T-cell (primary cell): ENCODE measurements at places on chromosomes 6 and 20. TPM values are rescaled to one million over a fixed set of nuclear protein-coding genes. Genes with fewer than 3 reads are reported as not detected.
A peak's percentile ranks its signal among the peaks of the same experiment; 100 is the strongest.

ANKRD66 gene
- total RNA-seq = not detected

DNA sequence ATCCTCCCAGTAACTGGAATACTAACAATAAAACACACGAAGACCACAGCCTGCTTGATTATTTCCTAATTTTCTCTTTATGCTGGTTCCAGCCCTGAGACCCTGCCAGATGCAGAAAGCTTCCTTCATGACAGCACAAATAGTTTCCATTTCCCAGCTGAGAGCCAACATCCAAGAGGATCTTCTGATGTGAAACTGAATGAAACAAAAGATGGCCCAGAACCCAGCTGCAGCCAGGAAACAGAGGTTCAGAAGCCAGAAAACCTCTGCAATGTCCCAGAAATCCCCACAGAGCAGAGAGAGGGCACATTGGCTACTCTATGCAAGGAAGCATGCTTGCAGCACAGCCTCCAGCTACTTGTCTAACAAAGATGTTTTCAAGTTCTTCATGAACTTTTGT is 61.8 kb upstream of the PLEKHG1 start:
- DNase-seq = no peak
- peaks cover 4% of the 10 kb centered on the region for H3K27me3 ChIP-seq
- H3K27ac ChIP-seq = no peak overlapping the region
- no peak overlapping the region for H3K4me3 ChIP-seq
- no peaks in the 10 kb centered on the region for H3K4me1 ChIP-seq

GRCh38 chr6:50077385-50077784 is 27.7 kb upstream of the DEFB112 start:
- no peak overlapping the region for H3K4me3 ChIP-seq
- DNase-seq = no peak
- H3K36me3 ChIP-seq = no peaks in the 10 kb centered on the region
- H3K4me1 ChIP-seq = no peaks in the 10 kb centered on the region
- no peak overlapping the region for H3K27ac ChIP-seq
- H3K27me3 ChIP-seq = no peaks in the 10 kb centered on the region

VGLL2 gene
- total RNA-seq = not detected

SAMD5 gene
- not detected for total RNA-seq

- H3K4me1 ChIP-seq = no peaks in the 10 kb centered on the region
- no peak for DNase-seq
- no peak overlapping the region for H3K4me3 ChIP-seq
- H3K36me3 ChIP-seq = no peaks in the 10 kb centered on the region
- peaks cover 18% of the 10 kb centered on the region for H3K27me3 ChIP-seq
Observed at GRCh38 chr6:1039746-1040145, 272.2 kb upstream of the FOXQ1 start.

DNA sequence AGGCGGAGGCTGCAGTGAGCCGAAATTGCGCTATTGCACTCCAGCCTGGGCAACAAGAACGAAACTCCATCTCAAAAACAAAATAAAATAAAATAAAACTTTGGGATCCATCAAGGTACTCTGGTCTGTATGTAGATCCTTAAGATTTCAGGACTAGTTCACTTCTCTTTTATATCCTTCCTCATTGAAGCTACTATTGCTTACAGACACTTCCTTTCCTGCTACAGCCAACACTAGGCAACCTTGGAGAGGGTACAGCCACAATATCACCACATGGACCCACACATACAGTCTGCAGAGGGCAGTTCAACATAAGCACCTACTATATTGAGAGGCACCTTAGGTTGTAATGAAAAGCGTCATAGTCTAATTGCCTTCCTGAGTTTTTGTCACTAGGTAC is 113.3 kb downstream of the ATXN1 start:
- no peak overlapping the region for H3K27ac ChIP-seq
- peaks cover 19% of the 10 kb centered on the region for H3K4me1 ChIP-seq
- no peak for DNase-seq
- no peaks in the 10 kb centered on the region for H3K27me3 ChIP-seq
- H3K36me3 ChIP-seq = peaks cover 12% of the 10 kb centered on the region

GRCh38 chr20:20411402-20411801 is 43.5 kb downstream of the INSM1 start:
- no peak overlapping the region for H3K27ac ChIP-seq
- no peaks in the 10 kb centered on the region for H3K4me1 ChIP-seq
- no peak for DNase-seq
- peaks cover 3% of the 10 kb centered on the region for H3K36me3 ChIP-seq

ZNF165 gene
- total RNA-seq = 0.82 TPM

- no peaks in the 10 kb centered on the region for H3K36me3 ChIP-seq
- H3K27ac ChIP-seq = no peak overlapping the region
- peaks cover 6% of the 10 kb centered on the region for H3K27me3 ChIP-seq
- no peak overlapping the region for H3K4me3 ChIP-seq
Observed at GRCh38 chr6:120869397-120869796, 464.9 kb downstream of the TBC1D32 start.

DNA sequence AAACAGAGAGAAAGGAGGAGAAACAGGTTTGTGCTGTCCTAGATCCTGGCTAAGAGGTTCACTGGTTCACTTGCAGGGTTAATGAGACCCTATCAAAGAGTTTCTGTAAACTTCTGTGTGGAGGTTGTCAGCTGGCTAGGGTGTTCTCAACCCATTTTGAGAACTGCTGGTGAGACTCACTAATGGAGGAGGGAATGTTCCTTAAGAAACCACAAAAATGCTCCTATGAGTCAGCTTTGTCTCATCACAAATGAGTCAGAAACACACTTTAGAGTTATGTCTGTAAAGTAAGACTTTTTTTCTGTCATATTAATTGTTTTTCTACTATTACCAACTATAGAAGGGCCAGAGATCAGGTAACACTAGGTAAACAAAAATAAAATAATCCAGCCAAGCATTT is 884.4 kb downstream of the PHF3 start:
- DNase-seq = no peak
- no peaks in the 10 kb centered on the region for H3K36me3 ChIP-seq
- no peaks in the 10 kb centered on the region for H3K27me3 ChIP-seq
- no peak overlapping the region for H3K27ac ChIP-seq
- H3K4me3 ChIP-seq = no peak overlapping the region
- no peaks in the 10 kb centered on the region for H3K4me1 ChIP-seq

PCK1 gene
- 0.25 TPM for total RNA-seq

- H3K4me3 ChIP-seq = no peak overlapping the region
- H3K27ac ChIP-seq = no peak overlapping the region
- peaks cover 11% of the 10 kb centered on the region for H3K4me1 ChIP-seq
- no peak for DNase-seq
- peaks cover 21% of the 10 kb centered on the region for H3K27me3 ChIP-seq
Observed at GRCh38 chr6:39335780-39336545, 13.5 kb upstream of the KCNK16 start.

DNA sequence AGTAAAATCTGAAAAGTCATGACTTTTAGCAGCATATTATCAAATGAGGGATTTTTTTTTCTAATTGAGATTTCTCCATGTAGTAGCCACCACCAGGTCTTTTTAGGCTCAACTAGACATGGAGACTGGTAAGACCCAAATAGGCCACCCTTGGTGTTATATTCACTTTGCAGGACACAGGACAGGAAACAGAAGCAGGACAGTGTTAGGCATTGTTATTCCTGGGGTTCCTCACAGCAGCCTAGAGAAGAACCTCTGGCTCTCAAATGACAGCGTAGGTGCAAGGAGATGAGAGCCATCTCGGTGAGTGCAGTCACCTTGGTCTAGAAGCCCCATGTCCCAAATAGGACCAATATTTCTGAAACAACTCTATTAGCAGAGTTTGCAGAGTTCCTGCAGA is 19.2 kb upstream of the PBOV1 start:
- no peaks in the 10 kb centered on the region for H3K36me3 ChIP-seq
- DNase-seq = no peak
- H3K27me3 ChIP-seq = peaks cover 5% of the 10 kb centered on the region
- H3K4me3 ChIP-seq = no peak overlapping the region
- no peaks in the 10 kb centered on the region for H3K4me1 ChIP-seq
- no peak overlapping the region for H3K27ac ChIP-seq

- H3K36me3 ChIP-seq = no peaks in the 10 kb centered on the region
- no peak overlapping the region for H3K4me3 ChIP-seq
- peaks cover 20% of the 10 kb centered on the region for H3K4me1 ChIP-seq
- DNase-seq = no peak
- H3K27ac ChIP-seq = no peak overlapping the region
Observed at GRCh38 chr6:11096109-11096508, 2.5 kb downstream of the SMIM13 start.

GRCh38 chr6:130513770-130514169 is 148.0 kb downstream of the TMEM200A start:
- no peak for DNase-seq
- peak overlapping the region; percentile 80 for H3K27ac ChIP-seq
- peaks cover 25% of the 10 kb centered on the region for H3K4me1 ChIP-seq
- no peaks in the 10 kb centered on the region for H3K27me3 ChIP-seq
- H3K4me3 ChIP-seq = no peak overlapping the region

GRCh38 chr6:14811775-14812428 is 434.0 kb upstream of the JARID2 start:
- no peaks in the 10 kb centered on the region for H3K27me3 ChIP-seq
- no peaks in the 10 kb centered on the region for H3K36me3 ChIP-seq
- H3K4me1 ChIP-seq = no peaks in the 10 kb centered on the region
- H3K27ac ChIP-seq = no peak overlapping the region

DNA sequence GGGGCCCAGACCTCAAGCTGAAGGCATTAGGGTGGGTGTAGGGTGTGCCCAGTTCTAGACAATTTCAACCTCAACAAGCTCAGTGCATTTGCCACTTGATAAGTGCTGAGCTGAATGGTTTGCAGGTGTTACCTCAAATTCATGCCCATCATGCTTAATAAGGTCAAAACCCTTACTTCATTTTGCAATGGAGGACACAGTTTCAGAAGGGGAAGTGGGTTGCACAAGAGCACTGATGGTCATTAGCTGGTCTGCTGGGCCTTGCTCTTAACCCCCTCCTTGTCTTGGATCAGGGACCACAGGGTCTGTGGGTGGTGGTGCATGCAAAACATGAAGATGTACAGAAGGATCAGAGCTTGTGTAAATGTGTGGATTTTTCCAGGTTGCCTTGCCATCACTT is 71.0 kb upstream of the SIRPA start:
- H3K27ac ChIP-seq = no peak overlapping the region
- no peaks in the 10 kb centered on the region for H3K4me1 ChIP-seq
- no peaks in the 10 kb centered on the region for H3K27me3 ChIP-seq
- H3K4me3 ChIP-seq = no peak overlapping the region
- no peak for DNase-seq
- H3K36me3 ChIP-seq = no peaks in the 10 kb centered on the region

- H3K27me3 ChIP-seq = no peaks in the 10 kb centered on the region
- no peaks in the 10 kb centered on the region for H3K36me3 ChIP-seq
- no peak for DNase-seq
- no peak overlapping the region for H3K27ac ChIP-seq
- no peaks in the 10 kb centered on the region for H3K4me1 ChIP-seq
- H3K4me3 ChIP-seq = no peak overlapping the region
Observed at GRCh38 chr6:2831392-2831791, 10.3 kb downstream of the SERPINB1 start.

- DNase-seq = no peak
- no peaks in the 10 kb centered on the region for H3K27me3 ChIP-seq
- H3K27ac ChIP-seq = no peak overlapping the region
- H3K4me1 ChIP-seq = peaks cover 27% of the 10 kb centered on the region
Observed at GRCh38 chr6:87922196-87922946, 125.3 kb upstream of the SPACA1 start.

DNA sequence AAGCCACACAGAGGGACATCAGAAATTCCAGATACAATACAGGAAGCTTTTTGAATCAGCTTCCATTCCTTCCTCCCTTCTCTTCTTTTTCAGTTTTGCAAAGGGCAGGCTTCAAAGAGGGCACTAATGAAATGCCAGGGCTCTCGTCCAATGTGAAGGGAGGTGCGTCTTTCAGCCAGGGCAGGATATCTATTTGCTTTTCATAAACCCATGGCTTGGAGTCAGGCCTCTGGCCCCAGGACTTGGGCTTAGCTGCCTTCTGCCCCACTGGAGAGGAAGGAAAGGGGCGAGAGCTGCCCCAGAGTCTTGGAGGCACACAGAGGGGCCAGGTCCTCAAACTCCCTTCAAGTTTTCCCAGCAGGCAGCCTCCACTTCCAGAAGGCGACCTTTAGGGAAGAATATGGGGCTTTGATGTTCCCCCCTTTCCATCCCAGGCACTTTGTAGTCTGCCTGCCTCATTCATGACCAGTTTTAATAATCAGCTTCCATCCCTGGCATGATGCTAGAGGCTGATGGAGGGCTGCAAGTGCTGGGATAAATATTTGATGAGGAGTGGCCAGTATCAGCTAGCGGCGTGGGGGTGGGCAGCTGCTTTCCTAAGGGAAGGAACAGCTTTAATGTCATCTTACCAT is 234.8 kb downstream of the NRN1 start:
- no peak overlapping the region for H3K4me3 ChIP-seq
- DNase-seq = no peak
- H3K27ac ChIP-seq = no peak overlapping the region
- H3K4me1 ChIP-seq = no peaks in the 10 kb centered on the region

CNR1 gene
- 0.89 TPM for total RNA-seq

HRH3 gene
- not detected for total RNA-seq

DNA sequence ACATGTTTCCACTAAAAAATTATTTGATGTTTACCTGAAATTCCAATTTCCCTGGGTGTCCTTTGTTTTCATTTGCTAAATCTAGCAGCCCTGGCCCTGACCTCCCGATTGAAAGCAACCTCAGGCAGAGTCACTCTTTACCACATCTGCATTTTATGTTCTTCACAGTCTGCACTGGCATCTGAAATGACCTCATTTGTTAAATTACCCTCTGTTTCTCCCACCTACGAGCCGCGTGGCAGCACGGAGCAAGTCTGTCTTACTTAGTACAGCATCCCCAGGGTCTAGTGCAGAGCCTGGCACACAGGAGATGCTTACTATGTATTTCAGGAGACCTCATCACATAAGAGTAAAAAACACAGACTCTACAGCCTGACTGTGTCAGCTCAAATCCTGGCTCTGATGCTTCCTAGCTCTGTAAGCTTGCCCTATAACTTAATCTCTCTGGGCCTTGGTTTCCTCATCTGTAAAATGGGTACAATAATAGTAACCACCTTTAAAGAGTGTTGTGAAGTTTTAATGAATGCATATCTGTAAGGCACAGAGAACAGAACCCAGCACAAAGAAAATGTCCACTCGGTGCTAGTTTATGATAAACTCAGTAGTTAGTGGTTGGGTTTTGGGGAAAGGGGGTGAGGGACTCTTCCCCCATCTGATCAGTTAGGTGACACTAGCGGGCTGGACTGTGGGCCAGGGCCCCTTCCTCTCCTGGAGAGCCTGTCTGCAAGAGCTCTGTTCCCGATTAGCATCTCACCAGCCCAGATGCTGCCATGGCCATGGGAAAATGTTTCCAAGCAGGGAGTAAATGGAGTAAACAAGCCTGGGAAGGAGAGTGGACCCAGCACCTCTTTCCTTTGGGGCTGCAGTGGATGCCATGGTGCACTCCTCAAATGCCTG is 88.2 kb downstream of the PREX1 start:
- H3K27me3 ChIP-seq = no peaks in the 10 kb centered on the region
- H3K4me3 ChIP-seq = no peak overlapping the region
- no peak for DNase-seq

- H3K4me1 ChIP-seq = no peaks in the 10 kb centered on the region
- no peak overlapping the region for H3K27ac ChIP-seq
- H3K4me3 ChIP-seq = no peak overlapping the region
- no peaks in the 10 kb centered on the region for H3K36me3 ChIP-seq
- H3K27me3 ChIP-seq = no peaks in the 10 kb centered on the region
Observed at GRCh38 chr6:63862486-63863198, 227.0 kb downstream of the PHF3 start.

- H3K36me3 ChIP-seq = no peaks in the 10 kb centered on the region
- no peak for DNase-seq
- no peak overlapping the region for H3K27ac ChIP-seq
- H3K27me3 ChIP-seq = no peaks in the 10 kb centered on the region
- no peak overlapping the region for H3K4me3 ChIP-seq
Observed at GRCh38 chr6:53679446-53679933, 13.9 kb upstream of the KLHL31 start.
